Inflammatory macrophage treated with lipopolysaccharide for 4 hours (primary cell): ENCODE measurements at places on chromosomes 4 and X.

- DNase-seq: peak; percentile 64
These were observed 133.8 kb downstream of the PALLD start for GRCh38 chr4:168630445-168631187.

DNA sequence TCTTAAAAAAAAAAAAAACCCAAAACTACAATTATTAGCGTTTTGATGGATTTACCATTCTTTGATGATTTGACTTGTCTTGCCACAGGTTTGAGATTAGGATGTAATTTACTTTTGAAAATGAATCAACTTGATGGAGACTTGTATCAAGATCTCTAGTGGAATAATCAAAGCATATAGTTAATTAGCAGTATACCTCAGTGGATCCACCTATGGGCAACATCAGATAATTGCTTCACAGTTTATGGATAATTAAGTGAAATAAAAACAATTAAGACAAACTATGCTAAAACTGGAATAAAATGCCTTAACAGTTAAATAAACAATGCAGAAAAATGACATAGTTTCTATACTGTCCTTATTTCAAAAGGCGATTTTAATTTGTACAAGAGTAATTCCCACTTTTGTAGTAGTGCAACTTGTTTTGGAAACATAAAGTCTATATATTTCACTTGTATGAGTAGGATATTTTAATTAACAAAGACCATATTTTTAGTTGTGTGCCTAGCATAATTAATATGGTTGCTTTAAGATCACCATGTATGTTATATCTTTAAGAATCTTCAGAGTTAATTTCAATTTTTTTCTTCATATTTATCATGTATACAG lies 4.2 kb downstream of the CPEB2 start:
- DNase-seq: peak; percentile 20

- DNase-seq: no peak
These were observed 254.7 kb downstream of the PALLD start for GRCh38 chr4:168751263-168752225.

DNA sequence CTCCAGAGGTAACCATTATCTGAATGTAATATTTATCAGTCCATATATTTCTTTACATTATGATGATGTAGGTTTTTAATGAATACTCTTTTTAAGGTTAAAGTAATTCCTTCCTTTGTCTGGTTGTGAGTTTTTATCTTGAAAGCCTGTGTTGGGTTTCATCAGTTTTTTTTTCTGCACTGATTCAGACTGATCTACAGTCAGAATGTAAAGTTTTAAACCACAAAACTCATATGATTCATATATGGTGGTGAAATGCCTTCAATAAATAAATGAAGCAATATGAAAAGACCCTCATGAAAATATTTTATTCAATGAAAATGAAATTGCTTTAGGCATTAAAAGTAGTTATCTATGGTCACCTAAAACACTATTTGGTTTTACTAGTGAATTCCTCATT lies 47.1 kb downstream of the SORBS2 start:
- DNase-seq: no peak

- no peak for DNase-seq
These were observed 205.3 kb downstream of the SPOCK3 start for GRCh38 chr4:167028976-167029375.

GRCh38 chrX:80806557-80806956 lies 3.1 kb downstream of the BRWD3 start:
- DNase-seq: no peak

DNA sequence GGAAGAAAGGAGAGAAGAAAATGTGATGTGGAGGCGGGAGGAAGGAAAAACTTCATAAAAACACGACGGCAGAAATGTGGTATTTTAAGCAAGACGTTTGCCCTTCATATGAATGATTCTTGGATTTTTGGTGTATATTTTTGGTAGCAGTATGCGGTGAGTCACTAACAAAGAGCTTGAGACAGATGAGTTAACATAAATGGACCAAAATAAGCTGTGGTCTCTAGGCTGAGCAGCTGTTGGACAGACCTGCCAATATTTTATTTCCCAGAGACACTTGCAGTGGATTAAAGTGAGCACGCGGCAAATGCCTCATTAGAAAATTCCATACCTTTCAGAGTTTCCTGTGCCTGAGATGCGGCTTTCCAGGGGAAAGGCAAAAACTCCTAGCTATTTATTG lies 43.1 kb upstream of the RPS6KA3 start:
- DNase-seq: no peak

GRCh38 chrX:120726294-120726693 lies 96.4 kb upstream of the C1GALT1C1 start:
- DNase-seq: no peak

DNA sequence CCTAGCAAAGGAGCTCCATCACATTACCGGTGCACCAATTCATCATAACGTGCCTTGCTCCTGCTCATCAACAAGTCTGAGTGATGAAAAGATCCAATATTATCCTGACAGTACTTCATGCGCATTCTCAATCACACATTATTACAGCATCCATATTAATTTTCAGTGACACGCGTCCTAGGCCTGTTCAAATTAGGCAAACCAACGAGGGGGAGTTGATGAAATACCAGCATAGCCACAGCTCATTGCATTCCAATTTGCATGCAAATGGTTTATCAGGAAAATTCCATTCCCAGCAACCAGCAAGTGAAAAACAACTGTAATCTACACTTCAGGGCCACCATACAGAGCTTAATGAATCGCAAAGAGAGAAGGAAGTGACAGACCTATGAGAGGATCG lies 236.9 kb downstream of the DCLK2 start:
- no peak for DNase-seq

DNA sequence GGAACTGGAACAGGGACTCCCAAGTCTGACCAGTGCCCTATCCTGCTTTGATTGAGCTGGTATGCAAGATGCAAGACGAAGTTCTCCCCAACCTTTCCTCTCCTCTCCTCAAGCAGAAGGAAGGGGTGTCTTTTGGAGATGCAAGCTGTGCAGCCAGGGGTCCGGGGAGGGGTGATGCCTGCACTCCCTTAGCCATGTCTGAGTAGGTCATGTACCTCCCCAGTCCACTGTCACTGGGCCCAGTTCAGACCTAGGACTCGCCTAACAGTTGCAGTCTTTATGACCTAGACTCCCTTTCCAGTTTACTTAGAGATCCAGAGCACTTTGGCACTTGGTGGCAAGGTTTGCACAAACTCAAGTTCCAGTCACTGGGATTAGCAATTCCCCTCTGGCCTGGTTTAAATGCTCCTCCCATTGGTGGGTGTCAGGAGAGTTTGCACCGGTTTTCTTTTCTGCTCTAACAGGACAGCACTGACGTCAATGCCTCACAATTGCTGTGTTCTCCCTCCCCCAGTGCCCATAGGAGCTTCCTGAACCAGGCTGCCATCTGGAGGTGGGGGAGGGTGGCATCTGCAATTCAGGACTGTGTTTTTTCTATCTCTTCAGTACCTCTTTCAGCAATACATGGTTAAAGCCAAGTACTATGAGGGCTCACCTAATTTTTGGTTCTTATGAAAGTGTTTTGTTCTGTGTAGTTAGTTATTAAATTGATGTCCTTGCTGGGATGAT lies 782.2 kb downstream of the ARAP2 start:
- DNase-seq: no peak

- DNase-seq: no peak
These were observed 45.4 kb upstream of the PNPLA4 start for GRCh38 chrX:7972586-7972985.

DNA sequence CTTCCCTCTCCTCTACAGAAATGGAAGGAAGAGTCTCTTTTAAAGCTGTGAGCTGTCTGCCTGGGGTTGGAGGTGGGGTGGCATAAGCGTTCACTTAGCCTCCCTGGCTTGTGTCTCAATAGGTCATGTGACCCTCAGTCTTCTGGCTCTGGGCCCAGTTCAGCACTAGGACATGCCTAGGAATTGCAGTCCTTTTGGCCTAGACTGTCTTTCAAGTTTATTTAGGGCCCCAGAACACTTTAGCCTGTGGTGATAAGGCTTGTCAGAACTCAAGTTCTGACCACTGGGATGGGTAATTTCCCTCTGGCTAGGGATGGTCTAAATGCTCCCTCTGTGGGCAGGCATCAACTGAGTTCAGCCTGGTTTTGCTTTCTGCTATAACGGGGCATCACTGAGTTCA lies 34.3 kb upstream of the ARMCX4 start:
- peak; percentile 32 for DNase-seq

- no peak for DNase-seq
These were observed 59.7 kb downstream of the TNIP2 start for GRCh38 chr4:2696423-2696822.

DNA sequence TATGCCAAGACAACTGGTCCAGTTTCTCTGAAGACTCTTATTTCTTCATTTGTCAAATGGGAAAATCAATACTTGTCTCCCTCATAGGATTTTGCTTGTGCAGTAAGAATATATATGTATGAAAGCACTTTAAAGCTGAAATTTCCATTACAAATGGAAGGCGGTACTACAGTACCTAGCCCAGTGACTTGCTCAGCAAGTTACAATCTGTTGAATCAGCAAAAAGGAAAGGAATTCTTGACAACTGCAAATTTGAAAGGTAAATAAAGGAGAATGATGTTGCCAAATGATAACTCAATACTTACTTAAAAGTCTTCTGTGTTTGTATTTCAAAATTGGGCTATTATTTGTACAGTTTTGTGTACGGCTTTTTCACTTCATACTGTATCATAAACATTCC lies 71.1 kb downstream of the PKD2 start:
- DNase-seq: no peak

DNA sequence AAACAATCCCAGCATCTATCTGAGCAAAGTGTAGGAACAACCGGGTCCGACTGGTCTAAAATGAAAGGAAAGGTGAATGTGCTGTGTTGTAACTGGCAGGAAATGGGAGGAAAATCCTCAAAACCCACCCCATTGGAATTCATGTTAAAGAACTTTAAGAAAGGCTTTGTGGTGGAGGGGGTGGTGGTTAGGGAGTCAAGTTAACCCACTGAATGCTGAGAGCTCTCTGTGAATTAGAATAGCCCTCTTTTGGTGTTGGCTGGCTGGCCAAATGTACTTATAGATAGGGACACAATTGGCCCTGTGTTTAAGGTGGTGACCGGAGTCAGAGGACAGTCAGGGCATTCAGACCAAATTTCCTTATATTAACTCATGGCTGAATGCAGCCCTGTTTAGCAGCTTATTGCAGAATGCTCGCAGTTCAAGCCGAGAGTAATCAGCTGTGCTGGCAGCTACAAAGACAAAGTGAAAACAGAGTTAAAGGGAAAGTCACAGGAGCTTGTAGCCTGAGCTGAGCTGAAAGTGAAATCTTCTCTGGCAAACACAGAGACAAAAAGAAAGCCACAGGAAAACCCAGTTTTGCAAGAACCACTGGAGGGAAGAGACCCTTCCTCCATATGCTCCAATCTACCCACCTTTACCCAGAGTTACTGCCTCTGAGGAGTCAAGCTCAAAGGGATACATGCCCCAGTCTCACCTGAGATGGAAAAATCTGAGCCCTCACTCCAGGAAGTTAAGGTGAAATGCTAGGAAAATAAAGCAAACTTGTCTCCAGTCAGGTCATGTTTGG lies 38.5 kb upstream of the UGT2B7 start:
- no peak for DNase-seq

GRCh38 chrX:49029876-49030275 lies 13.3 kb downstream of the TFE3 start:
- no peak for DNase-seq

DNA sequence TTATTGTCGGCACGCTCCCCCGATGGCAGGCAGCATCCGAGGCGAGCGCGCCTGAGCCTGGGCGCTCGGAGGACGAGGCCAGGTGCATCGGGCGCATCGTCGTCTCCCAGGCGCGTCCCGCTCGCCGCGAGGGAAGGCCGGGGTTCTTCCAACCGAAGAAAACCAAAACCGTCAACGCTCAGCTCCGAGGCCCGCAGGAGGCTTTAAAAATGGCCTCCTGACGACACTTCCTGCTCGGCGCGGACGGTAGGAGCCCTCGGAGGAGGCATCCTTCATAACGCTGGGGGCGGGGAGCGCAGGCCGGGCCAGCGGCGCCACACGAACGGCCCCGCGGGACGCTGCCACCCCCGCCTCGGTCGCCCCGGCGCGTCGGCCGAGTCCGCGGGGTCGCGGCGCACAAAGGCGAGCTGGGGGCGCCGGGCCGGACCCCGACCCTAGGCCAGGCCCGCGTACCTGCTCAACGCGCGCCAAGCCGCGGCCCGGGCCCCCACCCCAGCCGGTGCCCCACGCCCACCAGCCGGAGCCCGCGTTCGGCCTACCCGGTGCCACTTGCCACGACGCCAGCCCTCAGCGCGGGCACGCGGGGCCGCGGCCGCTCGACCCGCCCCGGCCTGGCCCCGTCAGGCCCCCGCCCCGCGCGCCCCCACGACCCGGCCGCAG lies 501 bp downstream of the ZNF518B start:
- DNase-seq: peak; percentile 59

DNA sequence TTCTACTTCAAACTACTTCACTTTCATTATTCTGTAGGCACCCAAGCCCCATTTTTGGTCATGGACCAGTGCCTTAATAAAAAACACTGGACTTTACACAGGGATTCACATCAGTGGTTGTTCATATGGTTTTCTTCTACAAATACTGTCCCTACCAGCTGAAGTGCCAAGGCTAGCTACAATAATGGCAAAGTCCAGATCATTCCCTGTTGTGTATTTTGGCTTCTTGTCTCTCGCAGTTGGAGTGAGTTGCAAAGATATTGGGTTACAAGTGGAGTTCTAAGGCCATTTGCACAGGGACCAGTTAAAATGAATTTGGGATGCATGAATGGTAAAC lies 16.7 kb upstream of the ANKRD17 start:
- no peak for DNase-seq
